ENCODE measurements at places on chromosomes 5 and 9.

DNA sequence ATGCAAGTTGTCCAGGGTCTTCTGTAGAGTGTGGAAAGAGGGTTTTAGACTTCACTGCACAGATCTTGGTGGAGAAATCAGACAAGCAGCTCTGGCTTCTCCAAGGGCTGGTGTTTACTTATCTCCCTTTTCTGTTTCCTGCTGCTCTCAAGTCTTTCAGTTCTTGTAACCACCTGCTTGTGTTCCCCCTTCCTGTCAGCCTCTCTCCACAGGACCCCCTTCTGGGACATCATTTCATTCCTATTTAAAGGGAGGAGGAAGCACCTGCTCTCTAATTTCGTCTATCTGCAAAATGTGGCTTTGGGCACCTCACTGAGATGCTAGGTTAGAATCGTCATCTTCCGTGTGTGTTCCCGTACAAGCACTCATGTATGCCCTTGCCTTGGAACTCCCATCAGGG lies 636.2 kb downstream of the MTRR start:
- no peak for DNase-seq

DNA sequence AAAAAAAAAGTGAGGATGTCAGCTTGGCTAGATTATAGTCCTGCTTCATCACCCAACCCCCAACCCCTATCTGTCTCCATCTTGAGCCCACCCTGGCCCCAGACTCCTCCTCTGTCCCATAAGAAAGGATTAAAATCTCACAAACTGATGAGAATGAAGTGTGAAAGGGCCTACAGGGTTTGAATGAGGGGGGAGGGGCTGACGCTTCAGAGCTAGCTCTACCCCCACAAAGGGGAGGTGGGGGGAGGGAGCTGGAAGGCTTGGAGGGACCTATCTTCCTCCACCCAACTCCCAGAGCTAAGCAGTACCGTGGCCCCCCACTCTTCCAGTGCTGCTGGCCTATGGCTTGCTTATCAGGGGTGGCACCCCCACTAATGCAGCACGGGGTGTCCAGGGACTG lies 43.7 kb upstream of the HAND1 start:
- no peak for DNase-seq

- DNase-seq: no peak
Measured at GRCh38 chr5:58346041-58346440, 113.8 kb downstream of the PLK2 start.

DNA sequence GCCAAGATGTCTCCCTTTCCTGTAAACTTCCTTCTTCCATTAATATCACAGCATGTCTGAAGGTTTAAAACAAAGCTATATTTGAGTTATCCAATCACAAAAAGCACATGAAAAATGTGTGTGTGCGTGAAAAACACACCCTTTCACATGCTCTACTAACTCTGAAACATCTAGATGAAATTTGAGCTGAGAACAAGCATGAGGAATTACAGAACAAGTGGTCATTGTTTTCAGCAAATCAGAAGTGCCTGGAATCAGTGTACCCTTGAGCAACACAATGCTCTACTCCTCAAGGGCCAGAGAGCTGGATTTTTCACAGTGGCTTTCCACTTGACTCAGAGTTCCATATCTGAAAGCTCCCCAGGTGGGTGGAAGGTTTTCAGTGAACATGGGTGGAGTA lies 255.9 kb downstream of the PSAT1 start:
- no peak for DNase-seq

GRCh38 chr5:172834415-172835289 lies 601 bp downstream of the ERGIC1 start:
- no peak for DNase-seq

- DNase-seq: no peak
Measured at GRCh38 chr5:16700081-16700480, 83.3 kb upstream of the RETREG1 start.

DNA sequence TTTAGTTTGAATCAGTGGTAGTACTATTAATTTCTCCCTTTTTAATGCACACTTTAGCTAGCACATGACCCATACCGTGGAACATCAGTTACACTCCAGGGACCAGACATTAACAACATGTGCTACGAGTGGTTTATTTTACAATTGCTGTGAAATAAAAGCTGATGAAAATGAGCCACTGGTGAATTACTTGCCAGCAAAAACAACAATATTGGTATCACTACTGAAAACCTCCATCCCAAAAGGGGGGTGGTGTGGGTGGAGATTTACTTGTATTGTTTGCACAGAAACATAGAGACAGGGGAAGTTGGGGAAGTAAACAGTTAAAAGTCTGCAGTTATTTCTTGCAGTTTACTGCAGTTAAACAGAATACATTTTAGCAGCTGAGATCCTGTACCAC lies 369.6 kb upstream of the GRAMD2B start:
- DNase-seq: no peak

DNA sequence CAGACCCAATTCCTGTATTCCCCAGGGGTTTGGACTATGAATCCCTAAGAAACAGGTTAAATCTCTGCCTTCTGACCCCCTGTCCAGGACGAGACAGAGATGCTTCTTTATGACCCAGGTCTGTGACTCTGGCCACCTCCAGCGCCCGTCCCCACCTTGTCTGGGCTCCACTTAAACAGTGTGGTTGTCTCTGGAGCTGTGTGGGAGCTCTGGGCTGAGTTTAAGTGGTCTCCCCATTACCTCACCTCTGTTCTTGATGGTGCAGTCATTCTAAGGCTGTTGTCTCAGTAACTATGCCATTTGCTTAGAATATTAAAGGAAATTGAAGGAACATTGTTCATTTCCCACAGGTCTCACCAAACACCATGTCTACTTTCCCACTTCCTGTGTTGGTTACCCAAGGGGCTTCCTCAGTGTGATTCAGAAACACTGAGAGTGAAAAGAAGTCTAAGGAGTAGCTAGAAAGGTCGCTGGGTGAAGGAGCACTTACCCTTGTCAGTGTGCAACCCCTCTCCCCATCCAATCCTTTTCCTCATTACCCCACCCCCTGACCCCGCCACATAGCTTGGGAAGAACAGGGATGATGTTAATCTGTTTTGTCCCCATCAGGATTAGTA lies 127.8 kb upstream of the CKMT2 start:
- no peak for DNase-seq

GRCh38 chr9:90449213-90449925 lies 193.3 kb downstream of the DIRAS2 start:
- DNase-seq: no peak

GRCh38 chr5:126044111-126044668 lies 379.0 kb upstream of the GRAMD2B start:
- DNase-seq: no peak

DNA sequence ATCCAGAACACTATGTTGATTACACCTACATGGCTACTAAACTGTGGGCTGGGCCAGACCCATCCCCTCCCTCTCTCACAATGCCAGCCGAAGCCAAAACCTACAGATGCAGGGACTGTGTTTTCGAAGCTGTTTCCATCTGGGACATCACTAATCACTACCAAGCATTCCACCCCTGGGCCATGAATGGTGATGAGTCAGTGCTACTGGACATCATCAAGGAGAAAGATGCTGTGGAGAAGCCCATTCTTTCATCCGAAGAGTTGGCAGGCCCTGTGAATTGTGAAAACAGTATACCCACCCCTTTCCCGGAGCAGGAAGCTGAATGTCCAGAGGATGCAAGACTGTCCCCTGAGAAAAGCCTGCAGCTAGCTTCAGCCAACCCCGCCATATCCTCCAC lies 65.0 kb downstream of the ZNF462 start:
- no peak for DNase-seq

GRCh38 chr9:98795970-98796363 lies 388 bp downstream of the ANKS6 start:
- DNase-seq: no peak

- DNase-seq: no peak
Measured at GRCh38 chr9:79280691-79281090, 291.1 kb upstream of the TLE4 start.

DNA sequence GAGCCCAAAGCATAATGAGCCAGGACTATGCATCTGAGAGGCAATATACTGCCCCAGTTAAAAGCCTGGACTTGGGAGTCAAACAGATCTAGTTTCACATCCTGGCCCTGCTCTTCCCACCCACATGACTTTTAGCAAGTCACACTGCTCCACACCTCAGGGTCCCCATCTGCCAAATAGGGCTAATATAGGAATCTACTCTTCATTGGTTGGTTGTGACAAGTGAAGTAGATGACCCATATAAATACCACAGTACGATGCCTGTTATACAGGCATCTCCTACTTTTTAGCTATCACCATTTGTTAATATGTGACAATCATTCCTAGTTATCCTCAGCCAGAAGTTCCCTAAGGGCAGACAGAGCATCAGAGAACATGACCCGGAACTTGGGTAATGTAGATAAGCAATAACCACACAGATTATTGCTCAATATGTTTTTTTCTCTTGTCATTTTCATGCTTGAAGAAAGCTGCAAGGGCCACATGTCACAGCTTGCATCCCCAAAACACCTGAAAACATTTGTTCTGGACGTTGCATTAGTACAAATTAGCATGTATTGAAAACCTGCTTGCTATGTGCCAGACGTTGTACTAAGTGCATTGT lies 20.4 kb downstream of the ADAM19 start:
- DNase-seq: no peak

GRCh38 chr5:55600497-55601203 lies 65.9 kb upstream of the PLPP1 start:
- DNase-seq: no peak

DNA sequence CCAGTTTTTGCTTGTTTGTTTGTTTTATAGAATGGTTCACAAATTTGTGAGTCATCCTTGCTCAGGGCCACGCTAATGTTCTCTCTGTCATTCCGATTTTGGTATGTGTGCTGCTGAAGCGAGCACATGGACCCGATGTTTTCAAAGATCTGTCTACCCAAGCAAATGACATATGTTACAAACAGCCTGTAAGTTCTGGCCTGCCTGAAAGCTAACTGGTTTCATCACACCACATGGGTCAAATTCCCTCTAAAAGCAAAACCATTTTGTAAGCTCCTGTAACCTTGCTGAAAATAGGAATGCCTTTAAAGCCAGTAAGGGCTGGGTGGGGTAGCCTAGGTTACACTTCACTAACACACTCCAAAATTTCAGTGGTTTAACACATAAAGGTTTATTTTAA lies 25.4 kb downstream of the DMRT3 start:
- no peak for DNase-seq

DNA sequence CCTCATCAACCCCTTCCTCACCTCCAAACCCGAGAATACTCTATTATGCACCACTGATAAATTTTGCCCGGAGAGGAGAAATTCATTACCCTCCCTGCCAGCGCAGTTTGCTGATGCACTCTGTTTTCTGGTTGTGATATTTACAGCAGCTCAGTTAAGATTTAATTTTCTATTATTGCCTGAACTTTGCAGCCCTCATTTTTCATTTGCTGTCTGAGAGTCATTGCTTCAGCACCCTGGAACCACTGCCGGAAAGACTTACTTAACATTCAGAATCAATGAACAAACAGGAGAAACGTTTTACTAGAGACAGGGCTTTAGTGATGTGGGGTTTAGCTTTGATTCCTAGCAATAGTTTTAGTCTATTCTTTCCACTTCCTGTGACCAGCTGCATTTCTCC lies 56.7 kb upstream of the MAMDC2 start:
- DNase-seq: no peak

DNA sequence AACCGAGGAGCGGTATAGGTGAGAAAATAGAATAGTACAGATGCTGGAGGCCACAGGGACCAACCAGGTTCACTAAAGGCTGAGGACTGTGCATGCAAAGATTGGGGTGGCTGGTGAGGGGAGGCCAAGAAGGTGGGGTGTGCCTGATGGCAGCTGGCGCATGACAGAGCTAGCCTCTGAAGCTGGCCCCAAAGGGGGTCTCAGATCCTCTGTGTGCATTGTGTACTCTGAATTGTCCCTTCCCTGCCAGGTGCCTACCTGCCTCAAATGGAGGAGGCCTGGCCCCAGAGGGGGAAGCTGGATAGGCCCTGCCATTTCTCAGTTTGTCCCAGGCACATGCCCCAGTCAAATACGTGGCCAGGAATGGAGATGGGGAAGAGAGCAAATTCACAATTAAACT lies 63.1 kb downstream of the CRB2 start:
- DNase-seq: no peak

Data from stimulated activated CD8-positive, alpha-beta memory T cell treated with anti-CD3 and anti-CD28 coated beads, Interleukin-4, amount 100 ng/mL, for 4 hours (primary cell).